ENCODE measurements at places on chromosomes 7 and 10. TPM values are rescaled to one million over a fixed set of nuclear protein-coding genes. Genes with fewer than 3 reads are reported as not detected.

- DNase-seq, result no peak
Observed at GRCh38 chr10:62815381-62816075, 638 bp downstream of the EGR2 start.

DNA sequence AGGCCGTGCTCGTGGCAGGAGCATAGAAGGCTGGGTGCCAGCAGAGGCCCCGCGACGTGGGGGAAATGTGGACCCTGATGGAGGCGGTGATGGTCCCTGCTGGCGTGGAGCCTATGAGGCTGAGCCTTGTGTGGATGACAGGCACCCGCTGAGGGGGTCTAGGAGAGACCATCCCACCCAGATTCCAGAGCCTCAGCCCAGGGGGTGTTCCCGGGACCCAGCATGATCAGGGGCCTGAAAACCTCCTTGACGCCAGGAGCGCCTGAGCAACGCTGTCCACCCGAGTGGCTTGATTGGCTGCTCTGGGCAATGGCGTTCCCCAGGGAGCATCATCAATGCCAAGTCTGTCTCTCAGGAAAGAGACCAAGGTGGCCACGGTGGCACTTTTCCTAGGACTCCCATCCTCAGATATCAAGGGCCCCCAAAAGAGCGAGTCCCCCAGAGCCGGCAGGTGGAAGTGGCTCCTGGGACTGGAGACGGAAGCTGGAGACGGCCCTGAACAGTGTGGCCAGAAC, 61.1 kb downstream of the PWWP2B start:
- DNase-seq, result no peak

DNA sequence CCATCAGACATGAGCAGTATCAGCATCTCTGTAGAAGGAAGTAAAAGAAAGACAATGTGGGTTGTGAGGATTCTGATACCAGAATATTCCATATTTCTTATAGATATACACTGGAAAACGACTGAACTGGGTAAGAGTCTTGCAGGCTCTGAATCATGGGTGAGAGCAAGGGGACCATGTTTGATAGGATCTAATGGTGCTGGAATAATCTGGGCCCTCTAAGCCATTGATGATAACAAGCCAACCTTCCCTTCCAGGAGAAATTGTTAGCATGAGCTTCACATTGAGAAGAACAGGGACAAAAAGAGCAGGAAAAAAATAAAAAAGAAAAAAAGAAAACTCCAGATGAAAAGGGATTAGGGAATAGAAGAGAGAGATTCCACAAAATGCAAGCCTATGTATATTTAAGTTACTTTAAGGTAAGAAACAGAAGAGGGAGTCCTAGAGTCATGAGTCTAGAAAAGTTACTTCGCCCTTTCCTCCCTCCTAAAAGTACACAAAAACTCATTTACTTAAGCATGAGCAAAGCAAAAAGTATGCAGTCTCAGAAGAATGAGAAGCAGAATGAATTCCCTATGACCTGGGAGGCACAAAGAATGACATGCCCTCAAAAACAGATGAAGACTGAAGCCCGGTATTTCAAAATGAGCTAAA, 181.9 kb downstream of the TMEM26 start:
- DNase-seq, result peak; percentile 31

- no peak for DNase-seq
Observed at GRCh38 chr7:155660059-155660757, 15.7 kb downstream of the RBM33 start.

DNA sequence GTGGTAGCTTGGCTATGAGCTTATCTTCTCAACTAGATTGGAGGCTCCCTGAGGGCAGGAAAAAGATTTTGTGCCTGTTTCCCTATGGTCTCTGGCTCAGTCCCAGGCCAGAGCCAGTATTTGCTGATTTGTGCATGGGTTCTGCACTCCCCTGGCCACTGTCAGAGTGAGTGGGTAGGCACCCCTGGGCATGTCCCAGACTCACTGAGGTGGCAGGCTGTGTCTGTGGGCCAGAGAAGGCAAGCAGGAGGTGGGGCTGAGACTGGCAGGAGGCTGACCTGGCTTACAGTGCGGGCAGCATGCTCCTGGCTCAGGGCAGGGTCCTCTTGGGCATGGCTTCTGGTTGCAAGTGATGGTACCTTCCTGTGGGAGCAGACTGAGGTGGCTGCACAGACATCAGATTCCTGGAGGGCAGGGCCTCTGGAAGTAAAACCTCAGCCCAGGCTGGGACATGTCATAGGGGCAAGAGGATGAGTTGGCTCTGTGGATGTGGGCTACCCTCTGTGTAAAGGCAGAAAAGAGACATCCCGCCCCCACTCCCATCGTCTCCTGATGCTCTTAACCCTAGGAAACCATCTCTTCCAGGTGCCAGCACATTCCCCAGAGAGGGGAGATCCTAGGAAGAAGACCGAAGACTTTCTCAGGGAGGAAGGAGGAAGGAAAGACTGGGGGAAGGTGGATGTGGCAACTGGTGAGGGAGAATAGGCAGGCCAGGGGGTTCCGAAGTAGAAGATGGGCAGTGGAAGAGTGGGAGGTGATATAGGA, 4.3 kb downstream of the KCP start:
- no peak for DNase-seq

- no peak for DNase-seq
Observed at GRCh38 chr7:122454776-122455507, 150.4 kb upstream of the FEZF1 start.

DNA sequence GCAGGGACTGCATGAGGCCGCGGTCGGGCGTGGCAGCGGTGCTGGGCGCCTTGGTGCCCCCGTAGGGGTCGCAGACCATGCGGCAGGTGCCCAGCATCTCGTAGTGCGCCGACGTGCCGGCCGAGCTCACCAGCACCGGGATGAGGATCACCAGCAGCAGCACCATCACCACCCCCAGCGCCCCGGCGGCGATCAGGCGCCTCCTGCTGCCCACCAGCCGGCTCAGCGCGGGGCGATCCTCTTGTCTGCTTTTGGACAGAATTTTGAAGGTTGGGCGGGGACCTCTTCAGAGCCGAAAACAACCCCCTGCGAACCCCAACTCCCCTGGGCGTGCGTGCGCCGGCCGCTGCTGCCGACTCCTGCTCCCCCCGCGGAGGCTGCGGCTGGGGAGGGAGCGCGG, 779 bp downstream of the C1QL3 start:
- DNase-seq, result no peak

DNA sequence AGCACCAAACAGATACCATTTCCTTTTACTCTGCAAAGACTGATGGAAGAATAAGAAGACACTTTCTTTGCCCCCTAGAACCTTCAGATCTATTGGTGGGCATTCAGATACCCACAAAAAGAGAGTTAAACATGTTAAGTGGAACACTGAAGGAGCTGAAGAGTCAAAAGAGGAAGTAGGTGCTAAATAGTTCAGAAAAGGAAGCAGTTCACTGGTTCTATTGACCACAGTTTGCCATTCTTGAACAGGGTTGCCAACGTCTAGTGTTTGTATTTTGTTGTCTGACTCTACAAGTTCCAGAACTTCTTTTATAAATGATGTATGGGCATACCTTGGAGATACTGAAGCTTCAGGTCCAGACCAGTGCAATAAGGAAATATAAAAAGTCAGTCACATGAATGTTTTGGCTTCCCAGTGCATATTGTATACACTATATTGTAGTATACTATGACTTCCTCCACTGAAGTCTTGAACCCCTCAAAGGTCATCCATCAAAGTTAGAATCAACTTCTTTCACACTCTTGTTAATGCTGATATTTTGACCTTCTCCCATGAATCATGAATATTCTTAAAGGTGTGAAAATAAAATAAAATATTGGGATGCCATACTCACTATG, 47.5 kb upstream of the AGR3 start:
- no peak for DNase-seq

DNA sequence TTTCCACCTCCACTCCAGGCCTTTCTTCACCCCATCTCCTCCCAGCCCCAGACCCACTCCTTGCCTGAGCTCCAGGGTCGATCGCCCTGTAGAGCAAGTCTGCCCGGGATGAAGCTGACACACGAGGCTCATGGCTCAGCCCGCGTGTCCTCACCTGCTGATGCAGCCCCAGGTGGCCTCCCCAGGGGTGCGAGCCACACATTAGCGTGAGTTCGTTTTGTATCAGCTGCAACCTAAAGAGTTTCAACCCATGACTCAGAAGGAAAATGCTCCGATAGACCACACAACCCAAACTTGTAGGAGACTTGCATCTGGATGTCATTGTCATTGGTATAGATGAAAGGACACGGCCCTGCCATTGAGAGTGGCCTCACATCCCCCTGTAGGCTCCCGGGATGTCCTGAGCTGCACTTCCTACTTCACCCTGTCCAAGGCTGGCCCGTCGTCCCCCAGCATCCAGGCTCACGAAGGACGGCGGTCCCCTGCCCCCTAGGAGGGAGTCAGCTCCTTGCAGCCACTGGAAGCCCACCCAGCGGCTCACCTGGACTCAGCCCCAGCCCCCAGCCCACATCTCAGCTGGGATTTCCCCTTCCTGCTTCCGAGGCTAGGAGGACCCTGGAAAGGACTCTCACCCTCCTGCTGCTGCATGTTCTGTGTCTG, 97.7 kb downstream of the HTR5A start:
- no peak for DNase-seq

DNA sequence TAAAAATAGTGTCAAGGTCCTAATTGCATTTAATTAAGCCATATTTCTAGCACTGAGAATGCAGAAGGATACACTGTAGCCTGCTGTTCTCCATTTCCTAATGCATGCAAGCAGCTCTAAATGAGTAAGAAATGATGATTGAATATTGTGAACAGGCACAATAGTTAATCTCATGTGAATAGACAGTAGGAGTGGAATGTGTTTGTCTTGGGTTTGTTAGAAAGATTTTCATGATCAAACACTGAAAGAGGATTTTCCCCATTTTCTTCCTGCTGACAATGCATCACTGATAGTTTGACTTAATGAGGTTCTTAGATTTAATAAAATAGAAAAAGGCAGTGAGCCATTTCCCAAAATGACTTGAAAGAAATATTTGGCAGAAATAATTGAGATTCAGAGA, 43.1 kb upstream of the TRUB1 start:
- no peak for DNase-seq

DNA sequence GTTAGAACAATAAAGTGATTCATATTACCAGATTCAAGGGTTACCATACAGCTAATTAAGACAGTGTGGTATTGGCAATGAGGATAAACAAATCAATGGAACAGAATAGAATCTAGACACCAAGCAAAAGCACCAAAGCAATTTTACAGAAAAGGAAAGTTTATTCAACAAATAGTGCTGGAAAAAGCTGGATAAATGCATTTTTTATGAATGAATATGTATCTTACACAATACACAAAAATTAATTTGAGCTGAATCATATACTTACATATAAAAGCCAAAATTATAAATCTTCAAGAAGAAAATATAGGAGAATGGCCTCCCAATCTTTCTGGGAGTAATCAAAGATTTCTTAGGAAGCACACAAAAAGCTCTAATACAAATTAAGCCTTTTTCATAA, 220.4 kb upstream of the PTN start:
- no peak for DNase-seq

GRCh38 chr10:68697106-68697505, 23.9 kb upstream of the CCAR1 start:
- no peak for DNase-seq

DNA sequence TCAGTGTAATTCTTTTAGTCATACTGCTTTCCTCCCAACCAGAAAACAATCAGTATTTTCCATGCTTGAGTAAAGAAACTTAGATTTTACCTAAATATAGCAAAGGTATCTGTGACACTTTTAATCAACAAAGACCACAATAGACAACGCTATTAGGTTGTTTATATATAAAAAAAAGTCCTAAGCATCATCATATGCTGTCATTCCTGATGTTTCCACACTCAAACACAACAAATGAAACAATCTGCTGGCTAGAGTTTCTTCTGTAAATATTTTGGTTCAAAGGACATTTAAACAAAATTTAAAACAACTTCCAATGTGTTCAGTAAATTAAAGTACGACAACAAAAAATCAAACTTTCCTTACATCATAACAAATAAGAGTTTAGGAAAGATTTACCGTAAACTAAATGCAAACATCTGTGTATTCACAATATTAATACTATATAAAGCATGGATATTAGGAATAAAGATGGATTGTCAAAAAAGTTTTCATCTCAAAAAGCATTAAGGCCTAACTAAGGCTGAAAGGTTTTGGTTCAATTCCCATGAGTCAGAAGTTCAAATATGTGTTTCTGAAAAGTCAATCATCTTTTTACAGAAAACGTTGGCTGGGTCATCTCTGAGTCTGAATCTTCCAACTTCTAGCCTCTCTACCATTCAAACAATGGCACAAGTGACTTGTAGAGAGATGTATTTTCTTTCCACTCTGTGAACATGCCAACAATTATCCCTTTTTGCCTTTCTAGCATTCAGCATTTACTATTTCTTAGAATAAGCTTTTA, 157.1 kb downstream of the CRPPA start:
- DNase-seq, result no peak

GRCh38 chr10:33773886-33774480, 439.5 kb upstream of the NRP1 start:
- DNase-seq, result no peak

- no peak for DNase-seq
Observed at GRCh38 chr7:44279286-44279685, 46.1 kb downstream of the CAMK2B start.

DNA sequence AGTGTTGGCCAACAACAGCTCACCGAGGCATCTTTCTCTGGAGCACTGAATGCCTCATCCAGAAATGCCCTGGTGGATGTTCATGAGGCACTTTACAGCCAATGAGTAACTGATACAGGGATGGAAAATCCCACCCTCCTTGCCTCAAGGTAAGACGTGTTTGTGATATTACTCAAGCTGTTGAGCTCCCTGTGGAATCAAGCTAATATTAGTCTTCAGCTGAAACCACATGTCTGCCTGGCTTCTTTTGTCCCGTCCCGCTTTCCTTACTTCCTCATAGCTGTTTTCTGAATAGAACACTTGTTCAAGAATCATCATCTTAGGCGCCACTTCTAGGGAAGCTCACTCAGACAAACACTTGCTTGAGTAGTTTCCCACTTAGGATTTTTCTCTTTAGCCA, 422.4 kb downstream of the INHBA start:
- DNase-seq, result no peak

DNA sequence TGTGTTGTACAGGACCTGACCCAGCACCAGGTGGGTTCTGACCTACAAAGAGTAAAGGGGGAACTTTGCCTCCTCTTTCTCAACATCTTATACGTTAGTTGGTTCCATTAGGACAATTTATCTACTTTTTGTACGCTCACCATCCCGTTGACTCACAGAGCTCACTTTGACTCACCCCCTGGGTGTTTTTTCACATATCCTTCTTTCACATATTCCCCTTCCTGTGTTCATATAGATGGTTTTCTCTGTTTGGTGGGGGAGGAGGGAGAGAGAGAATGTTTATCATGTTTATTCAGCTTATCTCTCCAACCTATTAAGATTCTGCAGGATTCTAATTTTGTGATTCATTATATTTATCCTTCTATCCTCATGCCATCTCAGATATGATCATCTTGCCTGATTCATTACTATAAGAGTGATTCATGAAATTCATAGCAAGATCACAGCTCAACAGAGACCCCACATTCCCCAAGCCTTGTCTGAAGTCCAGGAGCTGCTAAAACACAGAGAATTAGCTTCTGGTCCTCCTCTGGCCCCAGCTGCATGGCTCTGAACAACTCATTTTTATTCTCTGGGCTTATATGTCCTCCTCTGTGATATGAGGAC, 37.2 kb downstream of the PRSS2 start:
- no peak for DNase-seq

Gene ANKRD7
- 1.2 TPM for total RNA-seq

Gene FFAR4
- not detected for total RNA-seq

Gene USP6NL
- 20.3 TPM for total RNA-seq

Gene GSTO2
- 22.0 TPM for total RNA-seq

Gene FGF8
- total RNA-seq, result not detected
